Mesenteric fat pad (tissue), 1 donor: ENCODE measurements at places on chromosomes 5 and 9. TPM values are rescaled to one million over a fixed set of nuclear protein-coding genes. Genes with fewer than 3 reads are reported as not detected.

DNA sequence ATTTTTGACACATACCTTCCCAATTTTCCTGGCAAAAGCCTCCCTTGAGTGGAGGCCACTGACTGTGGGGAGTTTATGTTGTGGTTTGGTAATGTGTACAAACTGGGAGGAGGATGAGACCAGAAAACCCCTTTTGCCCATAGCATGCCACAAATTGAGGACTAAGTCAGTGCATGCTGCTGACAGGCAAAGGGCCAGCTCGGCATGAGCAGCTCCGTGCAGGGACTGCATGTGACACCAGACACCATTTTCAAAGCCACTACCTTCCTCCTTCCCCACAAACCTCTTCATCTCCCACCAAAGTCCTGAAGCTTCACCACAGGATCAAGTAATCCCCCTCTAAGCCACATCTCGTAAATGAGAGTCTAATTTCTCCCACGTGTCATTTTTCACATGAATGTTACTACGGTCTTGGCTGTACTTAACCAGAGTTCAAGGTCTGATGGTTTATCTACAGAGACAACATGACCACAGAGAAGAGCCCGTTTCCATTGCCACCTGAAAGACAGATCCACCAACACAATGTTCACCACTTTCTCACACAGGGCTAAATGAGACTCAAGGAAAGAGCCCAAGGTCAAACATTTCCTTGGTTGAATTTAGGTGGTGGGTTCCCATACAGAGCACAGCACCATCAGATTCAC, 106.5 kb downstream of the NFIB start:
- DNase-seq, result no peak

- no peak for DNase-seq
Observed at GRCh38 chr5:149707097-149707496, 23.0 kb upstream of the PPARGC1B start.

- no peak for DNase-seq
Observed at GRCh38 chr5:171318026-171318425, 9.0 kb downstream of the TLX3 start.

Gene BHMT
- 1.9 TPM for total RNA-seq

- DNase-seq, result peak; percentile 60
Observed at GRCh38 chr5:180112181-180112861, 40.8 kb upstream of the RNF130 start.

- DNase-seq, result no peak
Observed at GRCh38 chr5:167250996-167251395, 1040.4 kb upstream of the WWC1 start.

GRCh38 chr5:131466171-131466766, 168.8 kb downstream of the RAPGEF6 start:
- no peak for DNase-seq

Gene SPATA31D4
- total RNA-seq, result not detected

DNA sequence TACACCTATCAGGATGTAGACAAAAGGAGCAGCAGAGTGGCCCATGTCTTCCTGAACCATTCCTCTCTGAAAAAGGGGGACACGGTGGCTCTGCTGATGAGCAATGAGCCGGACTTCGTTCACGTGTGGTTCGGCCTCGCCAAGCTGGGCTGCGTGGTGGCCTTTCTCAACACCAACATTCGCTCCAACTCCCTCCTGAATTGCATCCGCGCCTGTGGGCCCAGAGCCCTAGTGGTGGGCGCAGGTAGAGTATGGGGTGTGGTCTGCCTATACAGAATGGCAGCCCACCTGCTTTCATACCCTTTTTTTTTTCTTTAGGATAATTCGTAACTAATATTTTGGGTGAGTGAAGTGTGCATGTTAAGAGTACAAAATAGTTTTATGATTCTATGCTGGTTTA, 1.1 kb downstream of the SLC27A6 start:
- no peak for DNase-seq

DNA sequence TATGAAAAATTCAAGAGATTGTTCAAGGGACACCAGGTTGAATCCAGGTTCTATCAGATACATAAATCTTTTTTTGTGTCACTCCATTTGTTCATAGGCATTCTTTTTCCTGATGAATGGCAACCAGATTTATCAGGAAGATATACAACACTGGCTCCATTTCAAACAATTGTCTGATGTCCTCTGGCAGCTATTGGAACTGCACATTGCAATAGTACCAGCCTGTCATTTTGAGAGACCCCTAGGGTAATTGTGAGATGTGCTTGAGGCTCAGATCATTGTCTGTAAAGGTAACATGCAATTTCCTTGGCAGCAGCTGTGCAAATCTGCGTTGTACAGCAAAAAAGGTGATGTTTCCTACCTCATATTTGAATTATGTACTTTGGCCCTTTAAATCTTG, 25.9 kb downstream of the KCTD16 start:
- no peak for DNase-seq

GRCh38 chr5:73095564-73096238, 24.7 kb upstream of the TMEM171 start:
- DNase-seq, result no peak

GRCh38 chr5:102537011-102537410, 38.2 kb upstream of the SLCO6A1 start:
- no peak for DNase-seq

Gene SPINK7
- not detected for total RNA-seq

GRCh38 chr9:77977210-77977611, 54.4 kb downstream of the GNAQ start:
- no peak for DNase-seq

Gene CFAP157
- 0.19 TPM for total RNA-seq

GRCh38 chr5:1106385-1107166, 5.3 kb downstream of the SLC12A7 start:
- DNase-seq, result no peak

GRCh38 chr5:179577286-179577960, 27.1 kb downstream of the RUFY1 start:
- peak; percentile 81 for DNase-seq

GRCh38 chr5:171405615-171406014, 13.8 kb upstream of the FGF18 start:
- DNase-seq, result no peak

GRCh38 chr5:7872517-7873130, 3.7 kb downstream of the MTRR start:
- DNase-seq, result no peak

- no peak for DNase-seq
Observed at GRCh38 chr5:19547640-19548039, 440.4 kb downstream of the CDH18 start.

DNA sequence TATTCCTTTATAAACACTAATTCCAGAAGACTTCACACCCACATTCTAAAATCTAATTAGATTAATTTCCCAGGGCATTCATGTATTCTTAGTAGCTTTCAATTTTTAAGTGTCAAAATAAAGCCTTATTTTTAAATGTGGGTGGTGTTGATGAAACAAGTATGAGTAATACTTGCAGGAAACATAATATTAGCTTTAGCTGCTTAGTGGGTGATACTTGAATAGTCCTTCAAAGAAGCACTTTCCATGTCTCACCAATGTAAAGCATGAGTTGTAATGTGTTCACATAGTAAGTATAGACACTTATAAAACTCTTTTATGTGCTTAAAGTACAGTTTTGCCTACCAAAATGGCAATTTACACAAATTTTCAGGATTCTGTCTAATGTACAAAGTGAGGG, 6.9 kb downstream of the FNBP1 start:
- DNase-seq, result no peak

Gene ALDH7A1
- total RNA-seq, result 25.1 TPM

DNA sequence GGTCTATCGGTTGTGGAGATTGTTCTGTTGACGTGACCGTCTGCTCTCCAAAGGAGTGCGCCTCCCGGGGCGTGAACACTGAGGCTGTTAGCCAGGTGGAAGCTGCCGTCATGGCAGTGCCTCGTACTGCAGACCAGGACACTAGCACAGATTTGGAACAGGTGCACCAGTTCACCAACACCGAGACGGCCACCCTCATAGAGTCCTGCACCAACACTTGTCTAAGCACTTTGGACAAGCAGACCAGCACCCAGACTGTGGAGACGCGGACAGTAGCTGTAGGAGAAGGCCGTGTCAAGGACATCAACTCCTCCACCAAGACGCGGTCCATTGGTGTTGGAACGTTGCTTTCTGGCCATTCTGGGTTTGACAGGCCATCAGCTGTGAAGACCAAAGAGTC, 128.9 kb upstream of the DMRT1 start:
- DNase-seq, result no peak

- no peak for DNase-seq
Observed at GRCh38 chr5:88657136-88657535, 225.8 kb downstream of the MEF2C start.
